ENCODE measurements at places on chromosomes 7 and 10.
A peak's percentile ranks its signal among the peaks of the same experiment; 100 is the strongest.

- DNase-seq = no peak
These were observed 36.0 kb downstream of the BCAP29 start for GRCh38 chr7:107615910-107616680.

DNA sequence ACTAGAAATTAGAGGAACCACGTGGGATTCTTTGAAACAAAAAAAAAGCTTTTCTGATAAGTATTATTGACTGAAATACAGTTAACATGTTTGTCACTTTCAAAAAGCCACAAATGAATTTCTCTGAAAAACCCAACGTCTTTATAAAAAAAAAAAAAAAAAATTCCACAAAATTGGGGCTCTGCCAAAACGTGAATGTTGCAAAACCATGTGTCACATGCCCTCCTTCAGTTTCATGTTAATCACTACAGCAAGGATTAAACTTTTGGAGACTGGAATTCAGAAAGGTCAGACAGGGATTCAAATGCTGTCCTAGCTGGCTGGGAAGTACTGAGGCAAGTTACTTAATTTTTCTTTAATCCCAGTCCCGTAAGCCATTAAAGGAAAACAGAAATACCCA, 278.0 kb upstream of the KLF14 start:
- DNase-seq = no peak

GRCh38 chr10:124728071-124728829, 15.9 kb downstream of the FAM53B start:
- DNase-seq = no peak

GRCh38 chr10:35942057-35942456, 300.0 kb upstream of the FZD8 start:
- no peak for DNase-seq

GRCh38 chr7:30681815-30682211, 443 bp downstream of the CRHR2 start:
- DNase-seq = no peak

DNA sequence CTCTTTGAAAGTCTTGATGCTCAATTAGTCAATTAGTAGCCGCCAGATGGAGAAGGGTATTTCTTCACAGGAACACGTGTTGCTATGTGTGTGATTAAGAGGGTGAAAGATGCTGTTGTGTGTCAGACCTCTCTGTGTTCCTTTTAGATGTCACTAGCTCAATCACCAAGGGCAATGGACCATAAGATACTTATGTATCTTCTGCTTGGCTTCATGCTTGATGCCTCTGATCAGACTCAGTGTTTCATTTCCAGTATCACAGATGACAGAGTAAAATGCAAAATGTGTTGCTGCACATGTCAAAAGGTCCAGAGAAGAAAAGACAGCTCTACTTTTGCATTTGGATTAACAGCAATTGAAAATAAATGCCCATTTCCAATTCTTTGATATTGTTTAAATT, 865.9 kb downstream of the CNTNAP2 start:
- DNase-seq = no peak

- no peak for DNase-seq
These were observed 871 bp downstream of the ST7 start for GRCh38 chr7:116953906-116954838.

GRCh38 chr7:2477447-2478398, 1.5 kb upstream of the GRIFIN start:
- peak; percentile 51 for DNase-seq

DNA sequence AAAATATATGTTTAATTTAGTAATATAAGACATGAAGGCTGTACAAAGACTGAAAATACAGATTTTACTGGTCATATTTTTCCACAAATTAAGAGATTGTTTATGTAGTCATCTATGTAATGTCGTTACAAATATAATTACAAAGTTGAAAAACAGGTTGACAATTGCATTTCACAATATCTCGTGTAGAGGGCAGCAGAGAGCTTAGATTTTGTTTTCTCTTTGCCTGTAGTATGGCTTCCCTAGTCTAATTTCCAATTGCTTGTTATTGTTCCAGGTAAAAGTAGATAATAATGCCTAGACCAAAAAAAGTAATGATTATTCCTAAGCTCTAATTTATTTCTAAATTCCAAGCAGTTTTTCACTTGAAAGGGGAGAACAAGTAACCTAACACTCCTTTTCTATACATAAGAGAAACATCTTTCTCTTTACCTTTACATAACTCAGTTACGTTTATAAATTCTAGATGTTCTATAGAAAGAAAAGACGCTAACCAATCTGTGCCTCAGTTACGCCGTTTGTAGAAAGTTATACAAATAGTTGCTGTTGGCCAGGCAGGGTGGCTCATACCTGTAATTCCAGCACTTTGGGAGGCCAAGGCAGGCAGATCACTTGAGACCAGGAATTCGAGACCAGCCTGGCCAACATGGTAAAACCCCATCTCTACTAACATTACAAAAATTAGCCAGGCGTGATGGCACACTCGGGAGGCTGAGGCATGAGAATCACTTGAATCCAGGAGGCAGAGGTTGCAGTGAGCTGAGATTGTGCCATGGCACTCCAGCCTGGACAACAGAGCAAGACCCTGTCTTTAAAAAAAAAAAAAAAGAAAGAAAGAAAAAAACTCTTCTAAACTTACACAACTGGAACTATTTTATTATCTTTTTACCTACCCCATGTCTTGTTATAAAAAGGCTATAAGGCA, 30.0 kb downstream of the NET1 start:
- peak; percentile 12 for DNase-seq

- peak; percentile 24 for DNase-seq
These were observed 497.3 kb upstream of the GALNT17 start for GRCh38 chr7:70634610-70635068.

DNA sequence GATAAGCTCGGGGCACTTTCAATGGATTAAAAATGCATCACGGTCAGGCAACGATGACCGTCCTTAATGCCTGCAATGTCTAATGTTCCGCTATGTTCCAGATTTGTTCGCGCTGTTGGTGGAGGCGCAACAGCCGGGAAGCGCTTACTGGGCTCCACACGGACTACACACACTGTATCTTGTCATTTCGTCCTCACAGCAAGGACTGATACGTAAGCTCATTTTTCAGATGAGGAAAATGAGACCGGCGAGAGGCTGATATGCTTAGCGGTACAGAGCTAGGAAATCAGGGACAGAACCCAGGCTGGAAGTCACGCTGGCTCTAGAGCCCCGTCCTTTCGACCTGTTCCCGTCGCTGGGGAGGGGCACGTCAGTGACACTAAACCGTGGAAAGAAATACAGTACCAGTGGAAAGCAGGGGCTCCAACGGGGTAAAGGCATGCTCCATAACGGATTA, 670 bp downstream of the TPK1 start:
- DNase-seq = no peak

DNA sequence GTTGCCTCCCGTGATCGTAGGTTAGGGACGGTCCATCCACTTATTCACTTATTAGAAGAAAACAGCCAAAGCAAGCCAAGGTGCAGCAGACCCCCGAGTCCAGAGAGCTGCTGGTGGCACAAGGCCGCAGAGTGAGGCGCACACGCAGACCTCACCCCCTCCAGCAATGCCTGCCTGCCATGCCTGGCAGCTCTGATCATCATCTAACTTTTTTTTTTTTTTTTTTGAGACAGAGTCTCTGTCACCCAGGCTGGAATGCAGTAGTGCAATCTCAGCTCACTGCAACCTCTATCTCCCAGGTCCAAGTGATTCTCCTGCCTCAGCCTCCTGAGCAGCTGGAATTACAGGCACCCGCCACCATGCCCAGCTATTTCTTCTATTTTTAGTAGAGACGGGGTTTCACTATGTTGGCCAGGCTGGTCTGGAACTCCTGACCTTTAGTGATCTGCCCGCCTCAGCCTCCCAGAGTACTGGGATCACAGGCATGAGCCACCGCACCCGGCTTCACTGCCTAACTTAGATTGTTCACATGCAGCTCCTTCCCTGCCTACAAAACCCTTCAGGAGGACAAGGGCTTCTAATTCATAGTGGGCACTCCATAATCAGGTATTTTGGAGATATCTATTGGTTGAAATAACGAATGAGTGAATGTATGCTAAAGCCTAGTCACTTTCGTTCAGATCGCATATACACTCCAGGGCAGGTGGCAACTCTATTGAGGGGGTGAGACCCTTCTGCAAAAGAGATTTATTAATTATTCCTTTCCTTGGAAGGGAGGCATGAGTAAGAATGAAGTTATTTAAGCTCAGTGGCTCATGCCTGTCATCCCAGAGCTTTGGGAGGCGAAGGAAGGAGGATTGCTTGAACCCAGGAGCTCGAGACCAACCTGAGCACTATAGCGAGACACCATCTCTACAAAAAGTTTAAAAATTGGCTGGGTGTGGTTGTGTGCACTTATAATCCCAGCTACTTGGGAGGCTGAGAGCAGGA, 15.9 kb downstream of the TRIM56 start:
- no peak for DNase-seq

DNA sequence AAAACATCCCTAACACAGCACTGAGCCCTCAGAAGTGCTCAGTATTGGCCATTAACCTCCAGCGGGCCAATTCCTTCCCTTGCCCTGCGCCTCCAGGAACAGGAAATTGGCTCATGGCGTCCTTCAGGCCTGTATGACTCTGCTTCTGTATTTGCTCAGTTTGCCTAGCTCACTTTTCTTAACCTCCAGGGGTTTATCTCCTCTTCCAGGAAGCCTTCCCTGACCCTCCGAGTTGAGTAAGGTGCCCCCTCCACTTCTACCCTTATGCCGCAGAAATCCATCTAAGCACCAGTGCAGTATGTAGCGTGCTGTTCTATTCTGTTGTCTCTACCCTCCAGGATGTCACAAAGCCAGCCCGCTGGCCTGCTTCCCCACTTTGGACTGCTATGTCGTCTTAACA, 1.1 kb upstream of the SFXN4 start:
- no peak for DNase-seq

- no peak for DNase-seq
These were observed 59.1 kb downstream of the JAZF1 start for GRCh38 chr7:28121496-28121895.

DNA sequence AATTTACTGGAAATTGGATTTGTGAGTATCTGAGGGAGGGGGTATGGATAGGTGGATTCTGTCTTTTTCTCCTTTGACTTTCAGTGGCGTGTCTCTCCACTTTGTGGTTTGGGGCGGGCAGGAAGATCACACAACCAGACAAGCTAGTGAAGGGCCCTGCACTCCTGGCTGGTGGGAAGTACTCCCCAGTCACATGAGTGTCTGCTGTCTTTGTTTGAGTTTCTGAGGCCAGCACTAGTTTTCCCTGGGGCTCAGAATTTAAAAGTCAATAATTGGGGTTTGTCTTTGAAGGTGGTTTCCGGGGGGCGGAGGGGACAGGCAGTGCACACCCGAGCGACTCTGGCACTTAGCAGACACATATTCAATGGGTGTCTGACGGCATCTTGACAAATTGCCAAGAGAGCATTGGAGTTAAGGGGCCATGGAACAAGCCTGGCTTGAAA, 120.1 kb downstream of the WDFY4 start:
- DNase-seq = no peak

GRCh38 chr10:91006001-91006751, 85.3 kb upstream of the ANKRD1 start:
- peak; percentile 56 for DNase-seq
